DMS79 treated with DMSO at 0.1 percent for 48 hours (cell line): ENCODE measurements at places on chromosomes 12 and 14.
A peak's percentile ranks its signal among the peaks of the same experiment; 100 is the strongest.

GRCh38 chr12:57127726-57128518 lies at the start of gene LRP1:
TSS of gene LRP1 (plus strand) at chr12:57128483. CDS start at chr12:57128965, 482 bp downstream.
- DNase-seq: peak; percentile 42

- no peak for DNase-seq
Measured at GRCh38 chr12:13243516-13244070, 47.1 kb downstream of the EMP1 start.

- DNase-seq: no peak
Measured at GRCh38 chr12:117100251-117100650, 1.0 kb upstream of the TESC start.

- no peak for DNase-seq
Measured at GRCh38 chr12:70994217-70994788, 73.8 kb upstream of the PTPRR start.

DNA sequence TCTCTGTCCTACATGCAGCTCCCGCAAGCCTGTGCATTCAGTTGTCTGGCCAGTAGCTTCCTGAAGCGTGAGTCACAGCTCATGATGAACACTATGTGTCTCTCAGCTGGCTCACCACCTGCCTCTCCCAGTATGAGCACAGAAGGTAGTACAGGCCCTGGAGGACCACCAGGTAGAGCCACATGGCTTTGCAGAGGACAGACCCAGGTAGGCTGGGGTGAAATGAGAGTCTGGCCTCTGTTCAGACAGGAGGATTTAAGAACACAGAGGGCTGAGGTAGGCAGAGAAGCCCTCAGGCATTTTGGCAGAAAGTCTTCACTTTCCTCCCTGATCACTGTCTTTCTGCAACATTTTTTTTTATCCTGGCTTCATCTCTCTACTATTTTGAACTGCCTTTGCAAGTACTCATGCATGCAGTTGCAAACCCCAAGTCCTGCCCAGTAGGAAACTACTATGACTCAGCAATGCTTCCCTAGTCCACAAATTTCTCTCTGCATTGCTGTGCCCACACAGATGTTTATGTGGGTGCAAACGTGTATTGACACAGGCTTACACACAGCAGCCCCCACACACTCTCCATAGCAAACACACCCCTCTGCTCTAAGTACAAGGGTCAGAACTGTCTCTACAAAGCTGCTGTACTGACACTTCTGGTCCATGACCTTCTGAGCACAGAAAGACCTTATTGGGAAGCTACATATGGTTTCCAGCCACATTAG lies 7.2 kb upstream of the SDR9C7 start:
- no peak for DNase-seq

DNA sequence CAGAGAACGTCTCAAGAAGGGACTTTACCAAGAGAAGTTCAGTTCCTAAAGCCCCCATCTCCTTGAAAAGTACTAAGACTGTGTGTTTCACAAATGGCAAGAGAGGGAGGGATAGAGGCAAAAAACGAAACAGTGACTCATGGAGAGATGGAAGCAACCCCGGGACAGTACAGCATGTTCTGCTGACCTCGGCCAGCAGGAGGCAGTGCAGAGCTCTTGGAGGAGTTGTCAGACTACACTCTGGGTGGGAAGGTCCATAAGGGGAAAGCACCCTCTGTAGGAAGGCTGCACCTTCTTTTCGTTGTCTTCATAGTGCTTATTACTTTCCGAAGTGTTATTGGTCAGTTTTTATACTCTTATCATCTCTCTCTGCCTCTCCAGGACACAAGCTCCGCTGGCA lies 525.2 kb upstream of the CCDC196 start:
- no peak for DNase-seq

- no peak for DNase-seq
Measured at GRCh38 chr14:101134161-101134631, 230.7 kb upstream of the RTL1 start.

DNA sequence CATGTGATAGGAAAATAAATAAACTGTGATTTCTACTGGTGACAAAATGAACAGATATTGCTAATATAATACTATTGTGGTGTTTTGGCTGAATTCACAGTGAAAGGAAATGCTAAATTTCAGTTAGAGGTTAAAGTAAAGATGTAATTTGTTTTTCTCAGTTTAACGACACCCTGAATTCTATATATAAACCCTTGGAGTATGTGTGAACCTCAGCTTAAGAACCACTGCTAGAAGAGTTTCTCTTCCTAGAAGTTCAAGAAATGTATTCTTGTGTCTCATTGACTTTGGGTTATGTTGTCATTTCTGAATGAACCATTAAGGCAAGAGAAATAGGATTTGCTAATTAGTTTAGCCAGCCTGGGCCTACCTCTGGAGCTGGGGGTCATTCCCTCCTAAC lies 8.2 kb downstream of the FBXO34 start:
- DNase-seq: no peak

- DNase-seq: no peak
Measured at GRCh38 chr12:13745111-13745860, 236.1 kb downstream of the GRIN2B start.

- DNase-seq: no peak
Measured at GRCh38 chr14:93974833-93975232, 1.5 kb downstream of the ASB2 start.

DNA sequence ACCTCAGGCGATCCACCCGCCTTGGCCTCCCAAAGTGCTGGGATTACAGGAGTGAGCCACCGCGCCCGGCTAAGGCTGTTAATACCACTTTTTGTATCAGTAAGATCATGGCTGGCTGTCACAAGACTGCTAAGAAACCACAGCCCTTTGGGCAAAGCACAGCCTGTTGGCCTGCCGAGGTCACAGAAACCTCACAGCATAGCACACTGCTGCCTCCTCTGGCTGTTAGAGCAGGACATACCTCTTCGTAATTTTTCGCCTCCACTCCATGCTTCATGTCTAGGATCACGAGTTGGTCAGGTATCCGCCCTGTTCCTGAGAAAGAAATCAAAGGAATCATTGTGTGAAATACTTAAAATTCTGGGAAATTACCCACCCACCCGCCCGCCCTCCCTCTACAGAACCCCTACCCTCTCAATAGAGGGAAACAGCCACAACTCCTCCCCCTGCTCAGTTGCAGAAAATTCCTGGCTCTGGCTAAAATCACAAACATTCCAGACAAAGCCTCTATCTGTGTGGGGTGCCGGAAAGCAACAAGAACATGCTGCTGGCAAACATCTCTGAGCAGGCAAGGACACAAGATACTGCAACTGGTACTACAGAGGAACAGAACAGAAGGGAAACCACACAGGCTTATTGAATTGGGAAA lies 20.7 kb upstream of the NEK9 start:
- DNase-seq: no peak

DNA sequence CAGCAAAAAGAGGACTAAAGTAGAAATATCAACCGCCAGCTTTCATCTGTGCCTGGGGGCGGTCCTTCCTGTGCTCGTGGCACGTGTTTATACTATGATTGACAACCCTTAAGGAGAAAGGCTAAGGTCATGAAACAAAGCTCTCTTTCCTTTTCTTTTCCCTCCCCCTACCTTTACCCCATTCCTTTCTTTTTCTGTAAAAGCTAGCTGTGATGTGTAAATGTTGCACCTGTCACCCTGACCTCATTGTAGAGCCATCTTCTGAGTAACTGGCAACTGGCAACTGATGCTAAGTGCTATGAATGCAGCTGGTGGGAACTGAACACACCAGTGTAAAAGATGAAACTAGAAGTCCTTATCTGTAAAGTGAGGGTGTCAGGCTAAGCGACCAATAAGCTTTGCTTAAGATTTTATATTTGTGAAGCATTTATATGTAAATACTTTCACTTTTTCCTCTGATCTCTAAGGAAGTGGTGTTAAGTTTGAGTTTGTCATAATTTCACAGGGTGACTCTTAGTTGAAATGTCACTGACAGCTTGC lies 102.8 kb upstream of the BCAT1 start:
- DNase-seq: no peak

GRCh38 chr14:99261912-99262787 lies 9.8 kb downstream of the BCL11B start:
- DNase-seq: no peak
